CD8-positive, alpha-beta memory T cell (primary cell): ENCODE measurements at places on chromosomes 7 and 10. TPM values are rescaled to one million over a fixed set of nuclear protein-coding genes. Genes with fewer than 3 reads are reported as not detected.

Gene CYTH3
- 4.5 TPM for total RNA-seq

Gene CYP26C1
- not detected for total RNA-seq

Gene OGDHL
- total RNA-seq: 0.55 TPM

- H3K36me3 ChIP-seq: no peaks in the 10 kb centered on the region
- H3K4me3 ChIP-seq: no peak overlapping the region
- no peak overlapping the region for H3K27ac ChIP-seq
- no peaks in the 10 kb centered on the region for H3K27me3 ChIP-seq
- DNase-seq: no peak
Observed at GRCh38 chr10:110317866-110318850, 13.4 kb upstream of the SMNDC1 start.

Gene NPFFR1
- not detected for total RNA-seq

- no peaks in the 10 kb centered on the region for H3K36me3 ChIP-seq
- no peak overlapping the region for H3K27ac ChIP-seq
Observed at GRCh38 chr7:30986738-30987137, 23.0 kb downstream of the GHRHR start.

- no peaks in the 10 kb centered on the region for H3K27me3 ChIP-seq
- H3K27ac ChIP-seq: no peak overlapping the region
- no peak for DNase-seq
- H3K4me3 ChIP-seq: no peak overlapping the region
- H3K4me1 ChIP-seq: no peaks in the 10 kb centered on the region
Observed at GRCh38 chr7:31933481-31933880, 136.7 kb downstream of the PDE1C start.

- H3K4me3 ChIP-seq: no peak overlapping the region
- H3K36me3 ChIP-seq: no peaks in the 10 kb centered on the region
- no peaks in the 10 kb centered on the region for H3K4me1 ChIP-seq
- no peaks in the 10 kb centered on the region for H3K27me3 ChIP-seq
- DNase-seq: no peak
Observed at GRCh38 chr7:28980451-28981160, 22.5 kb upstream of the TRIL start.

DNA sequence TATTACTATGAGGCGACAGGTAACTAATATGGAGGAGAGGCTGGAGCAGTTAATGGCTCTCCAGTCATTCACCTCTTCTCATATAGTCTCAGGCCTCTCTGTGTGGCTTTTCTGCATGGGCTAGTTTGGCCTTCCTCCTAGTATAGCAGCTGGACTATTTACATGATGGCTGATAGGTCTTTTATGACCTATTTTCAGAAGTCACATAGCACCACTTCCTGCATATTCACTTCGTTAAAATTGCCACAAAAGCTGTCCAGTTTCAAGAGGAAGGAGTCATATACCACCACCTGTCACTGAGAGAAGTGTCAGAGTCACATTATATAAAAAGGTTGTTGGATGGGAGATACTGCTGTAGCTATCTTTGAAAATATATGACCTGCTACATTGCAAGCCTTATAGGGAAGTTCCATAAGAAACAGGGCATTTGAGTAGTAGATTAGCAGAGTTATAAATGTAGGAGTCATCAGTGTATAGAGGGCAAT, 8.0 kb upstream of the DMTF1 start:
- no peaks in the 10 kb centered on the region for H3K36me3 ChIP-seq
- no peak overlapping the region for H3K27ac ChIP-seq
